Neural crest cell (in vitro differentiated cells): ENCODE measurements at places on chromosomes 1 and 21.

- DNase-seq: no peak
Observed at GRCh38 chr1:235549351-235550139, 45.3 kb upstream of the B3GALNT2 start.

DNA sequence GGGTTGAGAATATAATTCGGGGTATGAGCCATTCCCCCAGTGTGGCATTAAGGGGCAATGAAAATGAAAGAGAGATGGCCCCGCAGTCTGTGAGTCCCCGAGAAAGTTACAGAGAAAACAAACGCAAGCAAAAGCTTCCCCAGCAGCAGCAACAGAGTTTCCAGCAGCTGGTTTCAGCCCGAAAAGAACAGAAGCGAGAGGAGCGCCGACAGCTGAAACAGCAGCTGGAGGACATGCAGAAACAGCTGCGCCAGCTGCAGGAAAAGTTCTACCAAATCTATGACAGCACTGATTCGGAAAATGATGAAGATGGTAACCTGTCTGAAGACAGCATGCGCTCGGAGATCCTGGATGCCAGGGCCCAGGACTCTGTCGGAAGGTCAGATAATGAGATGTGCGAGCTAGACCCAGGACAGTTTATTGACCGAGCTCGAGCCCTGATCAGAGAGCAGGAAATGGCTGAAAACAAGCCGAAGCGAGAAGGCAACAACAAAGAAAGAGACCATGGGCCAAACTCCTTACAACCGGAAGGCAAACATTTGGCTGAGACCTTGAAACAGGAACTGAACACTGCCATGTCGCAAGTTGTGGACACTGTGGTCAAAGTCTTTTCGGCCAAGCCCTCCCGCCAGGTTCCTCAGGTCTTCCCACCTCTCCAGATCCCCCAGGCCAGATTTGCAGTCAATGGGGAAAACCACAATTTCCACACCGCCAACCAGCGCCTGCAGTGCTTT is 9.4 kb downstream of the PROX1 start:
- DNase-seq: no peak

DNA sequence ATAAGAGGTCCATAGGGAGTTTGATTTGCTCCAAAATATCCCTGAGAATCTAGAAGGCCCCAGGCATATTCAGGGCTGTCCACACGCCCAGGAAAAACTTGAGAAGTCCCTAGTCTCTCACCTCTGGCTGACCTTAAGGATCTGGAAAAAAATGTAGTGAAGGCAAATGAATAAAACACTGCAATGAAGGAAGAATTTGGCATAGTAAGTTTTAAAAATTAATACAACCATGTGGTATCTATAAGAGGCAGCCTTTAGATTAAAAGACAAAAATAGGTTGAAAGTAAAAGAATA is 91.3 kb downstream of the COLGALT2 start:
- DNase-seq: no peak

- DNase-seq: no peak
Observed at GRCh38 chr1:61332196-61332753, 249.9 kb downstream of the NFIA start.
